ENCODE measurements at places on chromosomes 12 and 14.

- no peak for DNase-seq
These were observed 62.5 kb downstream of the ETNK1 start for GRCh38 chr12:22687361-22688076.

DNA sequence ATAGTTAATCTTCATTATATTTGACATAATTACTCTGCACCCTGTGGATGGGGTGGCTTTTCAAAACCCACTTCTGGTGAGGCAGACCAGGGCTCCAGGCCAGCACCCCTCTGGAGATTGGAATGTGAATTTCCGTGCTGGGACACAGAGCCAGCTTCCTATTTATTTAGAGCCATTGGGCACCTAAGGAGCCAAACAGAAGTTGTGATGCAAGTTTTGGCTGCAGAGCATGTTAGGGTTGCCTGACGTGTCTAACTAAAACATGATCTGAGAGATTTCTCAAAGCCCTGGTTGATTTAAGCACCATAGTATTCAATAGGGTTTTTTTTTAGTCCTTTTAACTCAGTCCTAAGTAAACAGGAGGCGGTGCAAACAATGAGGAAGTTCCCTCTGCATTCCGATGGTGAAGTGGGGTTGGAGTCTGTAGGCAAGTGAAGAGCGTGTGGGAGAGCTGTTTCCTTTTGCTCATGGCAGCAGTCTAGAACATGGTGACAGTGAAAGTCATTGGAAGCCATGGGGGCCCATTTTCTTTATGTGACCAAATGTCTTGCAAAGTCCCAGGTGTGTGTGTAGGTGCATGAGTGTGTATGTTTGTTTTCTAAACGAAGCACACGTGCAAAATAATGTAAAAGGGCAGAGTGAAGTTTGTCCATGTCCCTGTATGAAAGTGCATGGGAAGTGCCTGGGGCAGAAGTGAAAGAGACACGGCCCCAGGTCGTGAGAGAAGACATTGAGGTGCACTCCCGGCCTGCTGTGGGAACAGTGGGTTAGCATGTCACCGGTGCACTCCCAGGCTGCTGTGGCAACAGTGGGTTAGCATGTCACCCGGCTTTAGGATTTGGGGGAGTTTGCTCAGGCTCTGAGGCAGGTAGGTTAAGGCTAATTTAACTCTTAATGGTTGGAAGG lies 117.7 kb downstream of the PRKCH start:
- no peak for DNase-seq

DNA sequence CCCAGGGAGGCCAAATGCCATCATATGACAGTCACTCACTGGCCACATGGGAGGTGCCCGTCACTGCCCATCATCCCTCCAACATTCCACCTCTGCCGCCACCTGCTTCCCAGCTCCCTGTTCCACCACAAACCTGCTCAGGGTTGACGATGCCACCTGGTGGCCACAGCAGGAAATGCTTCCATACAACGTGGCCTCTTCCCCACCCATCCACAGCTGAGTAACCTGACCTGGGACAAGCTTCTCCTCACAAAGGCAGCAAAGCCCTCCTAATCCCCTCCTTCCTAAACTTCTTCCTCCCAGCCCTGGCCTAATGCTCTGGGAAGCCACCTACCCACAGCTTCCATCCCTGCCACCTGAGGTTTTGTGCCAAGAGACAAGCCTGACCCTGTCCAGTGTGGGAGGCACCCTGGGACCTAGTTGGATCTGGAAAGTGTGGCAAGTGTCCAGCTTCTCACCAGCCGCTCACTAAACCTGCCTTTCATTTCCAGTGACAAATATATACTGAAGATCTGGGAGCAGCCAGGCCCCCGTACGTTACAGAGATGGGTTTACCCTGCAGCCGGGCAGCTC lies 4.3 kb downstream of the DEGS2 start:
- DNase-seq = no peak

GRCh38 chr12:5771756-5772155 lies 173.3 kb downstream of the ANO2 start:
- DNase-seq = no peak

DNA sequence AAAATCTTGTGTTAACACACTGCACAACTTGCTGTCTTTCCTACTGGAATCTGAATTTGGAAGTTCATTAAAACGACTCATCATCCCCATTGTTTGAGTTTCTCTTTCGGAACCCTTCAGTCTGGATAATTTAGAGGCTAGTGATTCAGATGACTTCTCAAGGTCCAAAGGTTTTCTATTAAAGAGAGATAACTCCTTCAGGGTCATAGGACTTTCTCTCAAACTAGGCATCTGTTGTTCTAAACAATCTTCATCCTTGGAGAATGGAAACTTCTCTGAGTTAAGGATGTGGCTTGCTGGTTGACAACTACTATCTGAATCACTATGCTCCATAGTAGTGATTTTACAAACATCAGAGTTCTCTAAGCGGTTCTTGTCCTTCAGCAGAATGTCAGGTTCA lies 4.4 kb downstream of the MLH3 start:
- DNase-seq = no peak

DNA sequence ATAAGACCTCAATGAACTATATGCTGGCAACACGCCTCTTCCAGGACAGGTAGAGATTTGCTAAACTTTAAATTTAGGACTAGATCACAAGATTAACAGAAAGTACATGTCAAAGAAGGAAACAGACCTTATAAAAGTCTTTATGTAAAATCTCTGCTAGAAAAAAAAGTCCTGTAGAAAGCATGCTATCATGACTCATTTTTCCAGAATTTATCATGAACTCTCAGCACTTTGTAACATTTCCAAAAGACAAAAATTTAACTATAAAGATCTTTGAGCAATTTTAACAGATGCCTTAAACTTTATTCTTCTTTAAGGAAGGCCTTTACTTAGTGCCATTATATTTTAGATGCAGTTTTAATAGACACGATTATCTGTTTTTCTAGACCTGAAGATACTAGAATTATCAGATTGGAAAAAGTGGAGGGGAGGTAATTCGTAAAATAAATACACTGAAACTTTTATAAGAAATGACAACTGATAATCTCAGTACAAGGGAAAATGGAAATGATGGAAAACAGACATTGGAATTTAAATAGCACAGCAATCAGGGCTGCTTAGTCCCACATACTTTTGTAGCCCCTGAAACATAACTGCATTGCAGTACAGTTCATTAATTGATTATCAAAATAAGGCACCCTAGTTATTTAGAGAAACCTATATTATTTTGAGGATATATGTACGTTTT lies 92.0 kb downstream of the TTLL5 start:
- DNase-seq = no peak

GRCh38 chr14:55843718-55844403 lies 263.9 kb downstream of the KTN1 start:
- DNase-seq = no peak

DNA sequence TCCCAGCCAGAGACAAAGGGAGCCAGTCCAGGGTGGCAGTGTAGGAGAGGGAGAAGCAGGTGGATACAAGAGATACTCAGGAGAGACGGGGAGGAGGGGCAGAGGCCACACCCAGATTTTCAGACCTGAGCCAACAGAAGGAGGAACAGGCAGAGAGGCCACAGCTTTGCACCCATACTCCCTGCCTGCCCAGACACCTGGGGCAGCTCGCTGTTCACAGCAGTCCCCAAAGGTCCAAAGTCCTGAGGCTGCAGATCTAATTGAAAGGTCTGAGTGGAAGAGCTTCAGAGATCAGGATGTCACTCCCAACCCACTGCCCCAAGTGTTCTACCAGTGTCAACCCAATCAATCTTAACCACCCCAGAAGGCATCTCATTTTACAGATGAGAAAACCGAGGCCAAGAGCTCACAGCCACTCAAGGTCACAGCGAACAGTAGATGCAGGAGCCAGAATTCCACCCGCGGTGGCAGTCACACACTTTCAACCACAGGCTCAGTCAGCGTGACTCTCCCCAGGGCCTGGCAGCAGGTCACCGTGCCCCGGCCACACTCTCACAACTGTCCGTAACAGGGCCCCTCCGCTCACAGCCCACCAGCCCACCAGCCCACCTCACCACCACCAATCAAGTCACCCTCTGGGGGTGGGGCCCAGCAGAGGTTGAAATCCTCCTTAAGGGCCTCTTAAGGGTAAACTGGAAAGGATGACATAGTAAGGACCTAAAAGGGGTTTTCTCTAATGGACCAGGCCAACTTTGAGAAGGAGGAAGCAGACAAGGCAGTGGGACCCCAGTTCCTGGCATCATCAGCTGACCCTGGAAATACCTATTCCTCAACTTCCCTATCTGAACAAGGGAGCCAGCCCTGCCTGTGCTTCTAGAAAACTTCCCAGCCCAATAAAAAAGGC lies 33.3 kb downstream of the ACTN1 start:
- DNase-seq = no peak

DNA sequence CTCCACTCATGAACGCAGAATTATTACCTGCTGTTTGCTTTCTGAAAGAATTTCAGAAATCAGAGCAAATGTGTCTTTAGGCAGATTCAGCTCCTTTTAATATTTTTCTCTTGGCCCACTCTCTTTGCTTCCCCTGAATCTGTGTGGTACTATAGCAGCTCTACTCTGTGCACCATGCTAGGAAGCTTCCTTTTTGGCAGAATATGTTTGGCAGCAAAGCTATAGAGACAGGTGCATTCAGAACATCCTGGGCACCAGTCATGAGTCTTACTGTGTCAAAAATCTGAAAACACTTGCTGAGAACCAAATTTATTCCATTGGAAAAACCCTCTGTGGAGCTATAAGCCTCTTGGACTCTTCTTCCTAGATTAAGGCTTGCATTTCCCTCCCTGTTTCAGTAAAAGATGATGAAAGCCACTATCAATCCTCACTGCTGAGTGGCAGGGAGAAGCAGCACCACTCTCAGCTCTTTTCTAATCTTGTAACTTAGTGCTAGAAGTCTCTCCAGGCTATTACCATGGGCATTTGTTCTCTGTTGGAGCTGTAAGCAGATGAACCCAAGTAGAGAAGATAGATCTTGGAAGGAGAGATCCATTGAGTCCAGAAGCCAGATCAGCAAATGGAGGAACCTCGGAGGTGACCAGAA lies 18.2 kb downstream of the CIPC start:
- no peak for DNase-seq

DNA sequence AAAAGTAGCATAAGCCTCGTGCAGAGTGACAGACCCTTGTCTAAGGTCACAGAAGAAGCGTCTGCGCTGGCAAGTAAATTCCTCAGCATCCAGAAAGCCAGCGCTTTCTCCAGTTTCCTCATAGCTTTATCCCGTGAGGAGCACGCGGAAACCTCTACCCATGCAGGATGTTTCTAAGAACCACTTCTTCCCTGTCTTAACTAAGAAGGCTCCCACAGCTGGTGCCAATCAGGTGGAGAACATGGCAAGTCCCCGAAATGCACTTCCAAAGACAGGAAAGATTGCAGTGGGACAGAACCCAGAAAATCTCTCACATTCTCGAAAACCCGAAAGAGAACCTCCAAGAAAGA lies 968 bp upstream of the ARID4A start:
- DNase-seq = no peak

DNA sequence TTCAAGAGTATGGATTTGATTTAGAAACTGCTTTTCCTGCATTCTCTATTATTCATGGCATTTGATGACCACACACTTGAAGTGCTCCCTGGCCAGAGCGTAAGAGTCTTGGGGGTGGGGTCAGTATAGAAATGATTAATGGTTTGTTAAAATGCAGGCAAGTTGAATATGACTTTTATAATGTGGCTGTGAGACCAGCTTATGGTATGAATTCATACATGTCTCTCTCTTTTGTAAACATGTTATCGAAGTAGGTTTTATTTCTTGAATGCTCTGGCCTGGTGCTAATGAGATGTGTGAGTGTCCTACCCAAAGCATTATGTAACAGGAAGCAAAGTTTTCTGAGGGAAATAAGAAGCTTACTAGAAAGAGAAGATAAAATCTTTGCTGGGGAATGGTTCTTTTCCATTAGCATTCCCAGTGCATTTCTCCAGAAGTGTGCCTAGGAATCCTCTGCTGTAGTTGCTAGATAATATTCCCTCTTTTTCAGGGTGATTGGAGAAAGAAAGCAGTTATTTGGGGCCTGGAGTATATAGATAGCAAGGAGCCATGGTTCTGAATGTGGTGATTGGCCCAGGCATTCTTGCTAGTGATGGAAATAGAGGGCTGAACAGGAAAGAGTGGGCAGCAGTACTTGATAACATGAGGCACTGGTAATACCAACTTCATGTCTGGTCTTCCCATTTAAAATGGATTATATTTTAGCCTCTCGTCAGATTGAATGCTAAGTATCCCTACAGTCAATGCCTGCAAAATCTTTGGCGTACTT lies 289.7 kb downstream of the RAD51B start:
- DNase-seq = no peak

GRCh38 chr14:70043001-70043400 lies 145.8 kb downstream of the SLC8A3 start:
- no peak for DNase-seq

GRCh38 chr14:58717813-58718212 lies 80.1 kb downstream of the DACT1 start:
- DNase-seq = no peak

Measured in activated naive CD8-positive, alpha-beta T cell treated with anti-CD3 and anti-CD28 coated beads, Interleukin-2, amount 50 U/mL, for 16 hours (primary cell).